GM12864 (cell line): ENCODE measurements at places on chromosomes 1 and 21.
A peak's percentile ranks its signal among the peaks of the same experiment; 100 is the strongest.

DNA sequence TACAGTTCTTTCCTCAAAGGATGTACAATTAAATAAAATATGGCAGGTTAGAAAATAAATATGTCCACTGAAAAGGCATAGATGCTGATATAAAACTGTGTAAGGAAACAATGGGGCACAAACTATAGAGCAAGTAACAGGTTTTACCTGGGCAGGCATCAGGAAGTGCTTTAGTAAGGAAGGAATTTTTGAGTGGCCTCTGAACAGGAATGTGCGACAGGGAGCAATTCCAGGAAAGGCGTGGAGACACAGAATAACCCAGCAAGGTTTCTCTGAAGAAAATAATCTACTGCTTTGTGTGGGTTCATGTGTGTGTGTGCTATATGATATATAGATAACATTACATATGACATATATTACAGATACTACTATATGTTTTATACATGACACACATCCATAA lies 128.4 kb downstream of the RGS21 start:
- no peak for DNase-seq

DNA sequence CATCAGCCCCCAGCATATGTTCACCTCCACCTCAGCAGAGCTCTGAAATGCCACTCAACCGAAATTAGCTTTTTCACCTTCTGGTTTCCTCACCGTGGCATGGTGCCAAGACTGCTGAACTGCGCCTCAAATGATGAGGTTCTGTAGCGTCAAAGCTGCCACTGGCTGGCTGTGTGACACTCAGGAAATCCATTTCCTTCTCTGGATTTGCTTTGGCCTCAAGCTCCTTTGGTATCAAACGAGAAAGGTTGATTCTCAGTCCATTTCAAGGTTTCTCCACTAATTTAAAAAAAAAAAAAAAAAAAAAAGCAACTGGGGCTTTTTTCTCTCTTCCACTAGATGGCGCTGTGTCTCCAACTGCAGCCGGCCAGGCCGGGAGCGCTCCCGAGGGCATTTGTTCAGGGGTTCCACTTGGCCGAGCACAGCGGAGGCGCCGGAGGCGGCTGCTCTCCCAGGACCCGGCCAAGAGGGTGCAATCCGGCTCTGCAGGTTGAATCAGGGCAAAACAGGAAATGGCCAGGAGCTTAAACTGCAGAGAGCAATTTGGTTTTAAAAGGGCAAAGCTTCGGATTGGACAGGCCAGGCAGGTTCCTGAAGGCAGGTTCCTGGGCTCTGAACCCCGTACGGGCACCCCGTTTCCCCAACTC lies 26.5 kb upstream of the PLA2G2C start:
- no peak for DNase-seq

- DNase-seq: no peak
Observed at GRCh38 chr21:35711661-35712060, 348.7 kb downstream of the SETD4 start.

- DNase-seq: no peak
Observed at GRCh38 chr1:109980324-109981003, 4.1 kb upstream of the AHCYL1 start.

GRCh38 chr1:24443241-24443656 lies 27.6 kb downstream of the NIPAL3 start:
- DNase-seq: no peak

GRCh38 chr1:159084867-159085266 lies 8.3 kb upstream of the AIM2 start:
- no peak for DNase-seq

- no peak for DNase-seq
Observed at GRCh38 chr1:116334015-116334547, 39.0 kb upstream of the ATP1A1 start.

- DNase-seq: no peak
Observed at GRCh38 chr1:111101854-111102642, 37.8 kb downstream of the DRAM2 start.

DNA sequence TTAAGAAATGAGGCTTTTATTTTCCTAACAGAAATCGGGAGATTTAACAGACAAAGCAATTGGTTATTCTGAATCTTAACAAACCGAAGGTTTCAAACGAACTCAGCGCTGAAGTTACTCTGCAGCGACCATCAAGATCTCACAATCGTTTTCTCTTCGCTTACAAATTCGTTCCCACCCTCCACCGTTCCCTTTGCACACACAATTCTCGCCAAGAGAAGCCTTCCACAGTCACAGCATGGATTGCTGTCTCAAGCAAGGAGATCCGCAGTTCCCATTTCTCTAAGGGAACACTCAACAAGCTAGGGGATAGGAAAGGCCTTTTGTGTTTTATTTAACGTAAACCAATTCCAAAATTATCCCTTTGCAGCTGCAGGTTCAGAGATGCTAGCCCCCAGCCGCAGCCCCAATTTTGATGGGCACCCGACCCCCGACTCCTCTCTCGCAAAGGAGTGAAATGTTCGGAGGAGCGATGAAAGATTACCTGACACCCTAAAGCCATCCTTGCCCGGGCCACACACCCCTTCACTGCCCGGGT lies 755 bp downstream of the FBXO42 start:
- no peak for DNase-seq

DNA sequence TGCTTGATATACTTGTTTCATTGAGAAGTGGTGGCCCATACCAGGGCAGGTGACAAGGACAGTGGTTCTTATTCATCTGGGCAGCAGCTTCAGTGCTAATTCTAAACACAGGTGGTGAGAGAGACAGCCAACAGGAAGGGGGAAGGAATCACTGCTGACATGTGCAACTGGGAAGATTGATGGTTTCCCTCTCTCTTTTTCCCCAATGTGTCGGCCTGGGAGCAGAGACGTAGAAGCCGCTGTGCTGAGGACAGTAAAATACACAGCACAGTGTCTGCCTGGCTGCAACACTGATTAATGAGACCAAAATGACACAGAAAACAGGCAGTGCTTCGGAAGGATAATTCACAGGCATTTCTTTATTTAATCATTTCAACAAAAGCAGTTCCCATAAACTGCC lies 48.8 kb downstream of the WARS2 start:
- DNase-seq: no peak

GRCh38 chr1:204446413-204447111 lies 34.9 kb upstream of the PPP1R15B start:
- no peak for DNase-seq

GRCh38 chr1:3037281-3038040 lies 16.2 kb downstream of the ACTRT2 start:
- no peak for DNase-seq

- peak; percentile 24 for DNase-seq
Observed at GRCh38 chr1:180533266-180533987, 25.3 kb upstream of the OVAAL start.

- DNase-seq: no peak
Observed at GRCh38 chr1:32234792-32235191, 12.2 kb upstream of the FAM167B start.

DNA sequence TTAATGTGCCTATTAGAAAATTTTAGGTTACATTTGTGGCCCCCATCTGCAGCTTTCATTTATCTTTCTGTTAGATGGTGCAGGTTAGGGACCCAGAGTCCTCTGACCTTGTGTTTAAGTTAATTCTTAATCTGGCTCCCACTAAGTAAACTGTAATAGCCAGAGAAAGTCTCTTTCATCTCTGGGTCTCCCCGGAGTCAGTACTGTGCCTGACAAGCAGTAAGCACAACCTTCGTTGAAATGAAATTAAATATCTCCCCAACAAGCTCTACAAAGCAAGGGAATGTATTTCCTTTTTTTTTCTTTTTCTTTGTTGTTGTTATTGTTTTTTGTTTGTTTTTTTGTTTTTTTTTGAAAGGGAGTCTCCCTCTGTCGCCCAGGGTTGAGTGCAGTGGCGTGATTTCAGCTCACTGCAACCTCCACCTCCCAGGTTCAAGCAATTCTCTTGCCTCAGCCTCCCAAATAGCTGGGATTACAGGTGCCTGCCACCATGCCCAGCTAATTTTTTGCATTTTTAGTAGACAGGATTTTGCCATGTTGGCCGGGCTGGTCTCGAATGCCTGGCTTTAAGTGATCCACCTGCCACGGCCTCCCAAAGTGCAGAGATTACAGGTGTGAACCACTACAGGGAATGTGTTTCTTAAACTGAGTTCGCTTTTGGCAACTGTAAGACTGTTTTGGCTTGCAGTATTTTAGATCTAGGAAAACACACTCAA lies 81.6 kb downstream of the HHIPL2 start:
- DNase-seq: no peak

DNA sequence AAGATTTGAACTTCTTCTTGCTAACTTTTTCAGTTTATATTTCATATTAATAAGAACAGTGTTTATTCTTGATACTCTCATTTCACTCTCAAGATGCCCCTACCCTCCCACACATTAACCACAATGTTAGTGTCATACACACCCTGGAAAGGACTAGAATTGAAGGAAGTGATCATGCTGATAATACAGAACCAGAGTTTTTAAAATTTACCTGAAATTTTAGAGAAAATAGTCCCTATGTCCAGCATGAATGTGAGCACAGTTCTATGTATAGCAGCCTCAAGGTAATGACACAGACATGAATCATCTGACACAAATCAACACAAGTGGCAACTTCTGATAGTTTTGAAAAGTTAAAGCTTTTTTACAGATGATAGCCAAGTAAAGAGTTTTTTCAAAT lies 26.0 kb downstream of the RGS1 start:
- DNase-seq: no peak

DNA sequence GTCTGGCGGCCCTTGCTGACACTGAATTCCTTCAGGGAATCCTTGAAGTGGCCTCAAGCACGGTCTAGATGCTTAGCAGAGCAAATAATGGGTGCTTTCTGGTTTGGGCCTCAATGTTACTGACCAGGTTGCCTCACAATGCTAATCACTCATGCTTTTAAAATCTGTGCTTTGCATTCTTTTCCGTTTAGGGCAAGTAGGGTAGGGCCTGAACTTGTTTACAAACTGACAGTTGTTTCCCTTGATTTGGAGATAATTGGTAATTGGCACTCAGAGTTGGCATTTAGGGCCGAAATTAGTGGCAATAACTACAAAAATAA lies 1.4 kb downstream of the VPS13D start:
- DNase-seq: no peak

GRCh38 chr1:67312615-67313014 lies 4.9 kb downstream of the IL12RB2 start:
- no peak for DNase-seq

- DNase-seq: no peak
Observed at GRCh38 chr1:74463333-74463988, 49.0 kb downstream of the LRRC53 start.

- DNase-seq: no peak
Observed at GRCh38 chr1:36590264-36590663, 107.6 kb upstream of the CSF3R start.

DNA sequence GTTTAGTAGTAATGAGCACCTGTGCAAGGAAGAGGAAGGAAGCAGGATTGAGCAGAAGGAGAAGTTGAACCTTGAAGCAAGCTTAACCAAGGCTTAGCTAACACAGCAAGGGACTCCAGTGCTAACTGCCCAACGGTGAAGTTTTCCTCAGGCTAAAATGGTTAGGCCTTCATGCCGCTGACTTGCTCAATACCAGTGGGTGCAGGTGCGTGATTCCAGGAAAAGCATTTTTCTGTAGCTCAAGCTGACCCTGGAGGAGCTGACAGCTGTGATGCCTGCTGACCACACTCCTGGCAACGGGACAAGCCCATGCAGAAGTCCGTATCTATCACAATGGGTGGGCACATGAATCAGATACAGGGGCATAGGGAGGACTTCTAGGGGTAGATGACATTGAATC lies 76.5 kb upstream of the FGGY start:
- no peak for DNase-seq

GRCh38 chr1:10979483-10979920 lies 33.0 kb upstream of the TARDBP start:
- no peak for DNase-seq

DNA sequence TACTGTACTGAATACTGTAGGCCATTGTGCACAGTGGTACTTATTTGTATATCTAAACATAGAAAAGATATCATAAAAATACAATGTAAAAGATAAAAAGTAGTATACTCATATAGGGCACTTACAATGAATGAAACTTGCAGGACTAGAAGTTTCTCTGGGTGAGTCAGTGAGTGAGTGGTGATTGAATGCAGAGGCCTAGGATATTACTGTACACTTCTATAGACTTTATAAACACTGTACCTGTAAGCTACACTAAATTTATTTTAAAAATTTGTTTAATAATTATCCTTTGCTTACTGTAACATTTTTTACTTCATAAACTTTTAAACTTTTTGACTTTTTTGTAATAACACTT lies 82.5 kb downstream of the FGGY start:
- DNase-seq: no peak

DNA sequence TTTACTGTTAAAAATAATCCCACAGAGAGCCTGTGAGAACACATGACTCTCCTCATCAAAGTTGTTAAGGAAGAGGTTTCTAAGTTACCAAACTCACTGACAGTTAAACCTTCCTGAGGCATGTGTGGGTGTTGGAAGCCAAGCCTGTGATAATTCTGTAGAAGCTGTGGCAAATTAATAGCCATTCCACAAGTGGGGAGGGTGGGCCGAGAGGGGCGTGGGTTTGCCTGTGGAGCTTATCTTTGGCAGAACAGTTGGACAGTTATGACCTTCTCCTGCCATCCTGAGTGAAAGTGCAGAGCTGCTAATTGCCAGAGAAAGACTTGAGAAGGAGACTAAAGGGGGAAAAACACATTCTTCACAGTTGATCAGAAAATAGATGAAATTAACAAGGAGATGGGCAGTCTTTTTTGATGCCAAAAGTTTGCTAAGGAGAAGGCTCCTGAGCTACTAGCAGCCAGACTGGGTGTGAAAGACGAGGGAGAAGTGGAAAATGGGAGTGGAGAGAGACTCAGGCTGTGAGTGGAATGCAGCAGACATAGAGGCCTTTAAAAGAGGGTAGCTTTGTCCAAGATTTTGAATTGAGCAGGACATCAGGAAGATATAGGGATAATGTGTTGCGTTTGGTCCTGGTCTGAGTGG lies 1.6 kb upstream of the PLA2G2C start:
- DNase-seq: no peak

- DNase-seq: no peak
Observed at GRCh38 chr1:168408539-168408865, 127.8 kb downstream of the TBX19 start.

GRCh38 chr1:102853701-102854187 lies 254.6 kb downstream of the COL11A1 start:
- DNase-seq: no peak

DNA sequence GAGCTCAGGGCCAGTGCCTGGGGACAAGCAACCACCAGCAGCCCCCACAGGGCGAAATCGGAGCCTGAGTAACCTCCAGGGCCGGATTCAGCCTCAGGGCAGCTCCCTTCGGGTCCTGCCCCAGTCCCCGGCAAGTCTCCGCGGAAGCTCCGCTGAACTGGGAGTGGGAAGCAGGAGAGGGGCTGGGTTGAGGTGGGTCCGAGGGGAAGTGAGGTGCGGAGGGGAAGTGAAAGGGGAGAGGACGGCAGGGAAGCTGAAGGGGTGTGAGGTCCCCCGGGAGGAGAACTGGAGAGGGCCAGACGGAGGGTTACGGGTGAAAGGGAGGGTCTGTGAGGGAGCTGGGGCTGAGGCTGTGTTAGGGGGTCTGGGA lies 560 bp downstream of the PADI2 start:
- DNase-seq: no peak
